RWPE1 (cell line): ENCODE measurements at places on chromosomes 2 and 18.
A peak's percentile ranks its signal among the peaks of the same experiment; 100 is the strongest.

GRCh38 chr2:19059076-19059475 is 299.3 kb downstream of the OSR1 start:
- DNase-seq, result peak; percentile 80

DNA sequence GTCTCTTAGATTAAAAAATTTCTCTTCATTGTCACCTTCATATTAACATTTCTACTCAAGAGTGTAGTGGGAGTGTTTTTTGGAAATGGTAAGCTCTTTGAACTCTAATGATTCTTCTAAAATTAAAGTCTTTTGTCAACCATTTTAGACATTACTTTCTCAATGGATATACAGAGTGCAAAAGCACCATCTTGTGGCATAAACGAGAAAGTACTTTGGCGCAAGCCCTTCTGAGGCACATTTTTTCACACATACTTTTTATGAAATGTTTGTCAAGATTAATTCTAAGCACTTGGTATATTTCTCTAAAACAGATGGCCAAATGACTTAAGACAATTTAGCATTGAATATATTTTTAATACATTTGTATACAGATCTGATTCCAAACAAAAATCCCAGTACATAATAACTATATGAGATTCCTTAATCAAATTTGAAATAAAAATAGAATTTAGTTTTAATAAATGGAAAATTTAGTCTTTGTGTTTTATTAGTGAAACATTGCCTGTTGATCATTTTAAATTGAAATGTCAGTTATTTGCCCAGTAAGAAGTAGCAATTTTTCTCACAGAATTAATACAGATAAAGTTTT is 63.3 kb upstream of the GALNT5 start:
- peak; percentile 42 for DNase-seq

GRCh38 chr2:167183931-167184330 is 295.7 kb downstream of the XIRP2 start:
- DNase-seq, result no peak

- no peak for DNase-seq
Measured at GRCh38 chr2:241933179-241933911, 63.8 kb downstream of the RTP5 start.
